ENCODE measurements at places on chromosomes 3 and 15. TPM values are rescaled to one million over a fixed set of nuclear protein-coding genes. Genes with fewer than 3 reads are reported as not detected.

LHFPL4 gene
- total RNA-seq: not detected

CCDC33 gene
- 0.20 TPM for total RNA-seq

ARHGAP31 gene
- 8.9 TPM for total RNA-seq

DNA sequence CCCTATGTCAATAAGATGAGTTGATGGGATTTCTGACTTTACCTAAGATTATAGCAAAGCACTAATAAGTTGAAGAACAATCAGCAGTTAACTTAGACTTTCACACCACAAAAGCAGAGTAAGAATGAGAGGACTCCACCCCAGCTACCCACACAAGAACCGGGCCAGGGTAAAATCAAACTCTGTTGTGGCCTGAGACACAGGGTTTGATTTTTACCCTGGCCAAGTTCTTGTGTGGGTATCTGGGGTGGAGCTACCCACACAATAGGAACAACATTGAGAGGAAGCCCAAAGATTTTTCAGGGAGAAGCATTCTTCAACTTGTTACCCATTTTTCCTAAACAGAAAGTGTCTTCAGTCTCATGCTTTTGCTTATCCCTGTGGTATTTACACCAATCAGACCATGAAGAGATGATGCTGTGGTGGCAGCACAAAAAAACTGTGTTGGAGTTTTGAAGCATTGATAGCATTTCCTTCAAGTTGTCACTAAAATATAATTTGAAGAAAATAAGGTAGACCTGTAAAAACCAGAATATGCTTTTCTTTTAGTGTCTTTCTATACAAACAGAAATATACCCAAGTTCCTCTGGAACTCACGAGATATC is 25.6 kb downstream of the CPOX start:
- no peak for DNase-seq

CDHR4 gene
- 0.37 TPM for total RNA-seq
